Brain microvascular endothelial cell (primary cell): ENCODE measurements at places on chromosomes 7 and 10.

- no peak for DNase-seq
These were observed 29.8 kb upstream of the PURB start for GRCh38 chr7:44914992-44915607.

DNA sequence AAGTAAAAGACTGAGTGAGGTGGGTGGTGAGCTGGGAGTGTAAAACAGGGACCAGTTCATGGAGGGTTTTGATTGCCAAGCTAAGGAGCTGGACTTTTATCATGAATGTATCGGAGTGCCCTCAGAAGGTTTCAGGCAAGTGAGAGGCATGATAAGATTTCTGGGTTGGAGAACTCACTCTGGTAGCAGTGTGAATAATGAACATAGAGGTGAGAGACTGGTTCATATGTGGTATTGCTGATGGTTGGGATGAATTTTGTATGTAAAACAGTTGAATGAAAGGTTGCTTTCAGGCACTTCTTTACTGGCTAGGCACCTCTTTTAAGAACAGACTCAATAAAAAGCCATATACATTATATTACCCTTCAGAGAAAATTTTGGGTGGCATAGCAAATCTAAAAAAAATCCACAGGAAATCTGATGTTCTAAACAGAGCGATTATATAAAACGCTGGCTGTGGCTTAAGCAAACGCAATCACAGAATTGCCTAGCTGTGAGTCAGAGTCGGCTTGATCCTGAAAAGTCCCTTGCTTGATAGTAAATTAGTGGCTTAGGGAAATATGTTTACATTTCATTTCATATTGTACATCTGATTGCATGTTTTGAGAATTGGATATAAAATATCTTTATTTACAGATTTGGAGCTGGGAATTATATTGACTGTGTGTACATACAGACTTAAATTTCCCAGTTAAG, 92.9 kb upstream of the HDAC9 start:
- peak; percentile 68 for DNase-seq

GRCh38 chr7:30301751-30302150, 17.4 kb downstream of the ZNRF2 start:
- no peak for DNase-seq

- peak; percentile 67 for DNase-seq
These were observed 111.2 kb upstream of the ZMIZ1 start for GRCh38 chr10:78957471-78958039.

- DNase-seq = no peak
These were observed 4.9 kb downstream of the LRRC17 start for GRCh38 chr7:102917436-102918353.

DNA sequence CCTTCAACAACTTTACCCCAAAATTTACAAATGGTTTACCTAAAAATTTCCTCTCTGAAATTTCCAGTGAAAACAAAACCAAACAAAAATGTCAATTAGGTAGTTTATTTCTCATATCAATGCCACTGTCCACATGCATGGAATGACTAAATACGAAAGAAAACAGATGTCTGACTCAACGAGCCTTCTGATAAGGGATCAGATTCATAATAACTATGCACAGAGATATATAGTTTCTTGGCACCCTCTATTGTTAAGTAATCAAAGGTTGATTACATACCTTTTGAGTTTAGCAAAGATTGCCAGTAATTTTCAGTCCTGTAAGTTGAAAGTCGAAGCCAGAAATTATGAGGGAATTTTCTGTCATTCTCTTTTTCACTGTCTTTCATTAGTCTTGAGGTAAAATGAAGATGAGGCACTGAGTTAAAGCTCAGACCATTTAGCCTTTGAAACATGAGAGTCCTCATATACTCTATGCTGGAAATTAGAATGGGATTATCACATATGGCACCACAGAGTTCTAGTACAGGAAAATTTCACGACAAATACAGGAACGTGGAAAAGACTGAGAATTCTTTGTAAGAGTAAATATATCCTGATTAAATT, 519.1 kb upstream of the ANKRD30A start:
- DNase-seq = peak; percentile 32

GRCh38 chr10:78045237-78045636, 11.6 kb downstream of the RPS24 start:
- no peak for DNase-seq

DNA sequence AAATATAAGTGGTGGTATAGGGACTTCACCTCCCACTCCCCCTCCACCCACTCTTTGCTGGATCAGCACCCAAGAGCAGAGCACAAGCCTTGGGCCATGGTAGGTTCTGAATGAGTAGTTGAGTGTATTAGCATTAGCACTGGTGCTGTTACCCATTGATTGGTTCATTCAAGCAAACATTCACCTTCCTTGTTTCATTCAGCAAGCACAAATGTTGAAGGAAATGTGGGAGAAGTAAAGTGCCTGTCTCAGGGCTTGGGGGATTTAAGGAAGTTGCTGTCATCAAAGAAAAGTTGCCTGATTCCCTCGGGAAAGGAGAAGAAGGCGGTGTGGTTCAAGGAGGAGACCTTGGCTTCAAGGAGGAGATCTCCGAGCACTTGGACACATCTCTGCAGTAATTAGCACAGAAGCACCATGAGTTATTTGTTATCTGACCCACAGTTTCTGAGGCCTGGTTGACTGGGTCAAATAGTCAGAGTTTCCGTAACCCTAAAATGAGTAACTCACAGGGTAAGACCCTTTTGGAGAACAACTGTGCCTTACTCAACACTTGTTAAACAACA, 17.3 kb downstream of the IL2RA start:
- DNase-seq = no peak

GRCh38 chr7:93298671-93299070, 66.5 kb downstream of the VPS50 start:
- DNase-seq = peak; percentile 46

- no peak for DNase-seq
These were observed 95.3 kb upstream of the PTPRZ1 start for GRCh38 chr7:121777672-121778071.

DNA sequence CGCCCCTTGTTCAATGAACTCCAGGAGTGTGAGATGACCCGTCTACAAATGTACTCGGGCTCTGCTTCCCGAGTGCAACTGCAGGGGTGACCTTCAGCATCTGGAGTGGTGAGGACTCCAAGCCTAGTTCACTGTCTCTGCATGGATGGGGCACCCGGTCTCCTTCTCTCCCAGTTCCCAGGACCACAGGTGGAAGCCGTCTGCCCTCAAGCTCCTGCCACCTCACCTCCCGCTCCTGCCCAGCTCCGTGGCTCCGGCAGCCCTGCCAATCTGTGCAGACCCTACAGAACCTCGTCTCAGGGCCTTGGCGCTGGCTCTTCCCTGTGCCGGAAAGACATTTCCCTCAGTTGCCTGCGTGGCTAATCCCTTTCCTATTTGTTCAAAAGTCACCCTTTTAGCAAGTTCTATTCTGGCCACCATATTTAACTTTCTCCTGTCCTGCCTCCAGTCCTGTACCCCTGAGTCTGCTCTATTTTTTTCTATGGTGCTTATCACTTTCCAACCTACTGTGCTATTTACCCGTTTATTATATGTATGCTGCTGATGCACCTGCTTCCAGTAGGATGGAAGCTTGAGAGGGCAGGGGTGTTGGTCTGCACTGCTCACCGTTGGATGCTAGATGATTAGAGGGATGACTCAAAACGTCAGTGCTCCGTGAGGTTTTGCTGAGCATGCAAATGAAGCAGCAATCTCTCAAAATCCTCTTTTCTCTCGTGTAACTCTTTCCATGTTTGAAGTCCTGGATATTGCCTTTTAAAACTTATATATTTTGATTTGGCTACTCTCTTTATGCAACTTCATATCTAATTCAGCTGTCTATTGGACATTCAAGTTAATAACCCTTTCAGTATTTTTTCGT, 641.4 kb downstream of the ACTR3B start:
- no peak for DNase-seq

DNA sequence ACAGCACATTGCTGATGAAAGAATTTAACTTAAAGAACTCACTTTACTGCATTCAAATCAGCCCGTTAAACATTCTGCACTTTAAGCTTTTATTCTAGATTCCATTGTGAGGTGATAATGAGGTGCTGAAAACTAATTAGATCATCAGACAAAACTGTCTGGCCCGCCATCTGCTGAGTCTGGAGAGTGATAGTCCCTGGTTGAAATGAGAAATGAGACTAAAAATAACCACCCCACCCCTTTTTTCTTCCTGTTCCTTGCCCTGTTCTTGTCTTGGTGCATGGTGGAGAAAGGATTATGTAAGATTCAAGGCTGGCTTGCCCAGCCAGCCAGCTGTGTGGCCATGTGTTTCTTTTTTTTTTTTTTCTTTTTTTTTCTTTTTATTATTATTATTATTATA, 277.0 kb upstream of the COBL start:
- DNase-seq = no peak

- no peak for DNase-seq
These were observed 22.3 kb upstream of the ARPC1B start for GRCh38 chr7:99352247-99352646.

- DNase-seq = no peak
These were observed 11.0 kb downstream of the NUDT1 start for GRCh38 chr7:2253021-2253420.

DNA sequence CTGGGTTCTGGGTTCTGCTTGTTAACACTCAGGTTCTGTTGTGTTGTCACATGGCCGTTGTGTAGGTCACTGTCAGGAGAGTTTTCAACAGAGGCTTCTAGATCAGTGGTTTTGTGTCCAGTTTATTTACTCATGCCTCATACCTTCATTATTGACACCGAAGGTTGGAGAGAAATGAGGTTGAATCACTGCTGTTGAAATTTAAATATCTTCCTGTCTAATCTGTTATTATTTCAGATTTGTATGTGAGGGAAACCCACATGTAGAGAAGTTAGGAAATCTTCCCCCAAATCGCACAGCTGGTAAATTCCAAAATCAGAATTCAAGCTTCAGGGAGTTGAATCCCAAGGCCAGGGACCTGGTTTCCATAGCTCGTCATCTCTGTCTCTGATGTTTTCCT, 28.3 kb upstream of the KLF6 start:
- no peak for DNase-seq

GRCh38 chr7:31856337-31856736, 169.3 kb downstream of the PPP1R17 start:
- DNase-seq = no peak

DNA sequence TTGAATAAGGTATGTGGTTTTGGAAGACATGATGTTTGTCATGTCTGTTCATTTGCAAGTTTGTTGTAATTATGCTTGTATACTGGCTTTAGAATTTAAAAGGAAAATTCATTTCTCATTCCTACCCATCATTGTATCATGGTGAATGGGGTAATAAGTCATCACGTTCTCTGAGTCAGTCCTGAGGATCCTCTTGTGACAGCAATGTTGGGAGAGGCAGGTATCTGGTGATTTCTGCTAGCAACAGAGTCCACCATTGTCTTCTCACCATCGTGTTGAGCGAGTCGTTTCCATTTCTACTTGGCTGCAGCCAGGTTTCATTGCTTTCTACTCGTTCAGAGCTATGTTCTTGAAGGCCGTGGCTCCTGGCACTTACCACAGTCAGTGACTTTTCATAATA, 16.3 kb downstream of the CUL1 start:
- DNase-seq = no peak
